ENCODE measurements at places on chromosomes 12 and 14.

GRCh38 chr12:93857279-93857938, 180.2 kb downstream of the CRADD start:
- DNase-seq, result no peak

- DNase-seq, result no peak
Measured at GRCh38 chr14:80425686-80426085, 214.4 kb upstream of the DIO2 start.

DNA sequence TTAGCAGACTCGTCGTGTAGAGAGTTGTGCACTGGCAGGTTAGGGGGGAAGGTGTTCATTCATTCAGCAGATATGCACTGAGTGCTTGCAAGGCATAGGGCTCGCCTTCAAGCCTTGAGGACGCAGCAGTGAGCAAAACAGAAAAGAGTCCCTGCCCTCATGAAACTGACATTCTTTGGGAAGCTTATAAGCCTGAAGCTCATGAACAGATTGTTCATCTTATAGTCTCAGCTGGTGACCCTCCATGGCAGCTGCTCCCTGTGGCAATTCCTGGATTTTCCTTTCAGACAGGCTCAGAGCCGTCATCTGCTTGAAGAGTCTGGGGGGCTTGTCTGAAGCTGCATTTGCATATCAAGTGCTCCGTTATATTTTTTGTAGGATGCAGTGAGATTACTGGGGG, 148.4 kb downstream of the PRKCH start:
- no peak for DNase-seq

- DNase-seq, result no peak
Measured at GRCh38 chr12:105573574-105573973, 243.1 kb downstream of the C12orf75 start.

- DNase-seq, result no peak
Measured at GRCh38 chr12:70852416-70853150, 68.0 kb downstream of the PTPRR start.

- DNase-seq, result no peak
Measured at GRCh38 chr14:29603696-29604095, 324.0 kb downstream of the PRKD1 start.

DNA sequence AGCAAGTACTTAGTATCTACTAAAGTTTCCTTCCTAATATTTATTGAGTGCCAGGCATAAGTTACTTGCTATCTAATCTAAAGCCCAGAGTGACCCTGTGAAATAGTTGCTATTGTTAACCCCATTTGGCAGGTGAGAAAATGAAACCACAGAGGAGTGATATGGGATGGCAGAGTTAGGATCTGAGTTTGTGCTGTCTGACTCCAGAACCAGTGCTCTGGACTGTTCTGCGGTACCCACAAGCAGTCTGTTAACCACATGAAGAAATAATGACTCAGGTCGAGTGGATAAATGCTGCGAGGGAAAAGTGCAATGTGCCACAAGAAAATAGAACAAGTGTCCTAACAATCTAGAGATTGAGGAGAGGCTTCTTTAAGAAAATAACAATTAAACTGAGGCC, 60.7 kb upstream of the GZMB start:
- no peak for DNase-seq

DNA sequence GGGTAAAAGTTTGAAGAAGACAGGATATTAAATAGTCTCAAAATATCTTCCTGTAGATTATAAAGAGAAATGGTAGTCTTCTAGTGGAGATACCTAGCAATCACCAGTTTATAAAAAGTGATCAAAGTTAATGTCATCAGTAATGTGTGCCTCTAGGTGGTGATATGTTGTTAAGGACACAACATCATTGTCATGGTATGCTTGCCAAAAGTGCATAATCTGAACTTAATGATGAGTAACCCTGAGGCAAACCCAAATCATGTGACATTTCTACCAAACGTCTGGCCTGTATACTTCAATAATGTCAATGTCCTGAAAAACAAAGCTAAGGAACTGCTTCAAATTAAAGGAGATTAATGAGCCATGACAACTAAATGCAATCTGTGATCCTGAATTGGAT, 214.7 kb downstream of the PHLDA1 start:
- no peak for DNase-seq

- peak; percentile 62 for DNase-seq
Measured at GRCh38 chr14:94036313-94037167, 10.4 kb downstream of the OTUB2 start.

GRCh38 chr14:52012635-52013034, 23.3 kb downstream of the RTRAF start:
- no peak for DNase-seq

DNA sequence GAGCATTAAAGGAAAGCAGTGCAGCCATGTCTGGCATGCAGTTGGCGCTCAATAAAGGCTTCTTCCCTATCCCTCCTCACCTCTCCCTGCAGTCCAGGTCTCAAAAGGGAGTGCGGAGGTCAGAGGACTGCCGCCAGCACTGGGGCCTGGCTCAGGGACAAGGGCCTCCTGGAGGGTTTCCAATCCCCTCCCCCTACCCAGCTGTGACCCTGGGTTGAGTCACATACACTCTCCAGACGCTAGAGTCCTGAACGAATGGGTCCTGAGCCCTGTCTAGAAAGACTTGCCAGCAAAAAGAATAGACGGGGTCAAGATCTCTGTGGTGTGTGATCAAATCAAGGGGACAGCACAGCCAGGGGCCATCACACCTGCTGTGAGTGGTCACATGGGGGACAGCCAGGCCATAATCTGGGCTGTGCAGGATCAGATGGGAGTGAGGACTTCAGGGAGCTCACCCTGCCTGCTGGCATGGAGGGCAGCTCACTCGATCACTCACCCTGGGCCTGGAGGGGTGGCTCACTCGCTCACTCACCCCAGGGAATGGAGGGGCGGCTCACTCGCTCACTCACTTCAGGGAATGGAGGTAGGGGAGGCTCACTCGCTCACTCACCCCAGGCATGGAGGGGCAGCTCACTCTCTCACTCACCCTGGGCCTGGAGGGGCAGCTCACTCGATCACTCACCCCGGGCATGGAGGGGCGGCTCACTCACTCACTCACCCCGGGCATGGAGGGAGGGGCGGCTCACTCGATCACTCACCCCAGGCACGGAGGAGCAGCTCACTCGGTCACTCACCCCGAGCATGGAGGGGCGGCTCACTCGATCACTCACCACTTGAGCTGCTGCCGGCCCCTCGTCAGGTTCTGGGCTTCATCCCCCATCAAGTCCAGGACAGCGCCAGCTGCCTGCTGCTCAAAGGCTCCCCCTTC, 12.8 kb downstream of the CFAP73 start:
- no peak for DNase-seq

- DNase-seq, result no peak
Measured at GRCh38 chr14:22824711-22825359, 4.9 kb upstream of the MRPL52 start.

- no peak for DNase-seq
Measured at GRCh38 chr12:46518169-46518568, 145.6 kb upstream of the SLC38A2 start.

DNA sequence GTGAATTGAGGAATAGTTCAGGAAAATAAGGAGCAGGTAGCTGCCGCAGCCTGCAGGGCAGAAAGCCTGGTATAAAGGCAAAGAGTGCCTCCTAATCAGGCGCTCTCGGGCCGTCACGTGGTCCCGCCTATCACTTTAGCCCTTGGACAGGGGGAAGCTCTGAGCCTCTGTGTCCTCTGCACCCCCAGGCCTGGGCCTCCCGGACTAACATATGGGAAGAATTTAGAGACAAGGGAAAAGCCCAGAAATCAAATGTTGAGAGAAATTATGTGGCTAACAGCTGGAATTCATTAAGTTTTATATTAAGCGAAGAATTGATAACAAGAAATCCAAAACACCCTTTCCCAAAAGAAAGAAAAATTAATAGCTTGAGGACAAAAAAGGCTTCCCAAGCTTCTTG, 417.7 kb downstream of the ATP23 start:
- DNase-seq, result no peak

Measured in stimulated activated CD4-positive, alpha-beta T cell treated with anti-CD3 and anti-CD28 coated beads, Interleukin-2, amount 100 ng/mL, for 4 hours (primary cell).